ENCODE measurements at places on chromosomes 7 and 10.

GRCh38 chr10:488933-489215 lies 200.6 kb downstream of the DIP2C start:
- H3K27ac ChIP-seq = no peak overlapping the region
- H3K36me3 ChIP-seq = no peaks in the 10 kb centered on the region
- DNase-seq = no peak
- peaks cover 15% of the 10 kb centered on the region for H3K4me1 ChIP-seq
- no peak overlapping the region for H3K4me3 ChIP-seq
- H3K27me3 ChIP-seq = no peaks in the 10 kb centered on the region

- no peak overlapping the region for H3K27ac ChIP-seq
- no peak for DNase-seq
- H3K4me1 ChIP-seq = no peaks in the 10 kb centered on the region
- no peaks in the 10 kb centered on the region for H3K27me3 ChIP-seq
These were observed 108.7 kb upstream of the INSIG1 start for GRCh38 chr7:155188821-155189581.

DNA sequence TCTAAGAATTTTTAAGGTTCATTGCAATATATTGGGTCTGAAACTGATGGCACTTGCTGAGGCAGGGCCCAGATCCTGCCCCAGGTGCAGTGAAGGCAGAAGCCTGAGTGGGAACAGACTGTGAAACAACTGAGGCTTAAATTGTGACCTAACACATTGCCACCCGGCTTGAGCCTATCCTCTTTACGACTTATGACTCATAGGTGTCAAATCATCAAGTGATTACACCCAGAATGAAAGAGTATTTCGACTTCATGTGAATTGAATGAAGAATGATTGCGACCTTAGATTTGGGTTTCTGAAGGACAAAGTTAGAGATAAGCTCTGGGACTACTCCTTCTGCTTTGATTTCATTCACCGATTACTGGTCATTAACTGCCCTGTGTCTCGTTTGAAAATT lies 200.9 kb downstream of the CREB5 start:
- no peak for DNase-seq
- no peaks in the 10 kb centered on the region for H3K27me3 ChIP-seq
- H3K27ac ChIP-seq = no peak overlapping the region
- H3K36me3 ChIP-seq = no peaks in the 10 kb centered on the region
- no peak overlapping the region for H3K4me3 ChIP-seq

DNA sequence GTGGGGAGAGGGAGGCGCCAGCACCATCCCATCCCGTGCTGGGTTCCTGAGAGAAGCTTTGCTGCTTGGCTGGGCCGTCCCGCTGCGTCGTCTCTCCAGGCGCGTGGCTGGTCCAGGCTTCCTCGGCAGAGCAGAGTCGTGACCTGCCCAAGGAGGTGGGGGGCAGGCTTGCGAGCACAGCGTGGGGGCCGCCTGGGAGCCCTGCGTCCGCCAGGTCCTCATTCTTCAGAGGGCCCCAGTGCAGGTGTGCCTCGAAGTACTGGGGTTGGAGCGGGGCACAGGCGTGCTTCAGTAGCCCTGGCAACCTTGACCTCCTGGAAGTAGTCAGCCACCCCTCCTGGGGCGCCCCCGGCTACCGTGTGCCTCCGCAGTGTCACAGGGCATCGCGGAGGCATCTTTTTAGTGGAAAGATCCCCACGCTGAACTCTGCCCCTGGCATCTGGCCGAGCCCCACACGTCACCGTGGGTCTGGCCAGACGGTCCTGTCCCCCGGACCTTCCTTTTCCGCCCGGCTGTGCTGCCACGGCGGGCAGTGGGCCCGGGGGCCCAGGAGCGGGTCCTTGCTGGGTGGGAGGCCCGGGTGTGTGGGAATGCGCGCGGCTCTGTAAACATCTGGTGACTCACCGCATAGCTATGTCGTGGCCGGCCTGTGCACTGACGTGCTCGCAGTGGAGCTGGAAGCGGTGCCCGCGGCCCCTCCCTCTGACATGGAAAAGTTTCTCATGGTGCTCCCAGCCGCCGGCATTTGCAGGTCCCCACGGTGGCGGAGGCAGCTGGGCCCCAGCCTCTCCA lies 6.4 kb downstream of the MAFK start:
- peak overlapping the region; percentile 23 for H3K4me3 ChIP-seq
- peaks cover 17% of the 10 kb centered on the region for H3K4me1 ChIP-seq
- H3K36me3 ChIP-seq = no peaks in the 10 kb centered on the region
- H3K27ac ChIP-seq = peak overlapping the region; percentile 90

DNA sequence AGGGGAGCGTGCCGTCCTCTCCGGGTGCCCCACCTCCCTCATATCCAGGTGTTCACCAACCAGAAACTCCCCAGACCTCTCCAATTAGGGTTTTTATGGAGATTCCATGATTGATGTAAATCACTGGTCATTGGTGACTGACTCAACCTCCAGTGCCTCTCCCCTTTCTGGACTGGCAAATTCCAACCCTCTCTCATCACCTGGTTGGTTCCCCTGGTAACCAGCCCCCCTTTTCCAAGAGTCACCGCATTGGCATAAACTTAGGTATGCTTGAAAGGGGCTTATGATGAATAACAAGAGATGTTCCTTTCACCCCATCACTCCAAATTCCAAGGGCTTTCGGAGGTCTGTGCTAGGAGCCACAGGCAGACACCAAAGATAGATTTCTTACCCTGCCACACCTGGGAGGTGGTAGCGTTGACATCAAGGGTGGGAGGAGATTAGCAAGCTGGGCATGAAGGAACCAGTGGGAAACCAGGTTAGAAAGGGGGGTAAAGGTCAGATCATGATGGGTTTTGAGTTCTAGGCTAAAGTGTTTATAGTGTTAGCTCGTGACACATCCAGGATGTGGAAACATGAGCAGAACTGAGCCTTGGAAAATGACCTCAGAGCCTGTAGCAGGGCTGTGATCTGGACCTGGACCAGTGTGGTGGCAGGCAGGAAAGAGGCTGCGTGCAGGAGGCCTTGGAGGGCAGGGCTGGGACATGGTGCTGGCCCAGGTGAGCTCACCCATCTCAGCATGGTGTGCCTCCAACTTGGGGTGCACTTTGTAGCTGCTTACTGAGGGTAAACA lies 45.1 kb downstream of the CAMK1D start:
- DNase-seq = no peak
- H3K36me3 ChIP-seq = no peaks in the 10 kb centered on the region
- H3K4me1 ChIP-seq = no peaks in the 10 kb centered on the region
- H3K4me3 ChIP-seq = no peak overlapping the region

DNA sequence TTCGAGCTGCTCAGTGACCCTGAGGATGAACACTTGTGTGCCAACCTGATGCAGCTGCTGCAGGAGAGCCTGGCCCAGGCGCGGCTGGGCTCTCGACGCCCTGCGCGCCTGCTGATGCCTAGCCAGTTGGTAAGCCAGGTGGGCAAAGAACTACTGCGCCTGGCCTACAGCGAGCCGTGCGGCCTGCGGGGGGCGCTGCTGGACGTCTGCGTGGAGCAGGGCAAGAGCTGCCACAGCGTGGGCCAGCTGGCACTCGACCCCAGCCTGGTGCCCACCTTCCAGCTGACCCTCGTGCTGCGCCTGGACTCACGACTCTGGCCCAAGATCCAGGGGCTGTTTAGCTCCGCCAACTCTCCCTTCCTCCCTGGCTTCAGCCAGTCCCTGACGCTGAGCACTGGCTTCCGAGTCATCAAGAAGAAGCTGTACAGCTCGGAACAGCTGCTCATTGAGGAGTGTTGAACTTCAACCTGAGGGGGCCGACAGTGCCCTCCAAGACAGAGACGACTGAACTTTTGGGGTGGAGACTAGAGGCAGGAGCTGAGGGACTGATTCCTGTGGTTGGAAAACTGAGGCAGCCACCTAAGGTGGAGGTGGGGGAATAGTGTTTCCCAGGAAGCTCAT lies 1.1 kb downstream of the DDIT4 start:
- peaks cover 6% of the 10 kb centered on the region for H3K36me3 ChIP-seq
- peak; percentile 77 for DNase-seq
- H3K4me3 ChIP-seq = peak overlapping the region; percentile 98
- H3K27me3 ChIP-seq = no peaks in the 10 kb centered on the region

DNA sequence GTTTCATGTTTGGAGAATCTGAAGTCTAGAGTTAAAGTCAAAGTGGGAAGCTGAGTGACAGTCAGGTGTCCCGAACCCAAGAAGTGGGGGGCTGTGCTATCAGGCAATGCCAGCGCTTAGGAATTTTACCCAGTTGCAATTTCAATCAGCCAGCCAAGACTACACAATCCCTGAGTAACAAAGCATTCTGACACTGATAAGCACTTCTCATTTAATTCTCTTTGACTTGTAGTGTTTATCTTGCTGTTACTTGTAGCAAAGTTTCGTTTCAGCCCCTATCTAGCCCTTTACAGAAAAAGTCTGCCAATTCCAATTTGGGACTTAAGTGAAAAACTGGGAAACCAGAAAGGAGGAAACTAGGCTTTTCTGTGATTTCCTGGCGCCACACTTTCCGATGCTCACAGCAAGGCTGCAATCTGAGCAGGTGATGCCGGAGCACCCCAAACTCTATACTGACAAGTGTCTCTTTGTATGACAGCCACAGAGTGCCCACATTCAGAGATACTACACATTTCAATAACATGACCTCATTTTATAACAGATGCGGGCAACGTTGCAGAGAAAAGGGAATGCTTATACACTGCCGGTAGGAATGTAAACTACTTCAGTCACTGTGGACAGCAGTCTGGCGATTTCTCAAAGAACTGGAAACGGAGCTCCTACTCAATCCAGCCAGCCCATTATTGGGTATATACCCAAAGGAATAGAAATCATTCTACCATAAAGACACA lies 61.0 kb downstream of the ITIH5 start:
- H3K4me1 ChIP-seq = no peaks in the 10 kb centered on the region
- no peaks in the 10 kb centered on the region for H3K36me3 ChIP-seq
- no peak overlapping the region for H3K4me3 ChIP-seq
- no peak overlapping the region for H3K27ac ChIP-seq
- no peaks in the 10 kb centered on the region for H3K27me3 ChIP-seq

GRCh38 chr10:176677-177076 lies 41.4 kb downstream of the ZMYND11 start:
- H3K27ac ChIP-seq = no peak overlapping the region
- no peaks in the 10 kb centered on the region for H3K27me3 ChIP-seq
- H3K4me1 ChIP-seq = no peaks in the 10 kb centered on the region
- H3K4me3 ChIP-seq = no peak overlapping the region
- DNase-seq = no peak
- no peaks in the 10 kb centered on the region for H3K36me3 ChIP-seq

DNA sequence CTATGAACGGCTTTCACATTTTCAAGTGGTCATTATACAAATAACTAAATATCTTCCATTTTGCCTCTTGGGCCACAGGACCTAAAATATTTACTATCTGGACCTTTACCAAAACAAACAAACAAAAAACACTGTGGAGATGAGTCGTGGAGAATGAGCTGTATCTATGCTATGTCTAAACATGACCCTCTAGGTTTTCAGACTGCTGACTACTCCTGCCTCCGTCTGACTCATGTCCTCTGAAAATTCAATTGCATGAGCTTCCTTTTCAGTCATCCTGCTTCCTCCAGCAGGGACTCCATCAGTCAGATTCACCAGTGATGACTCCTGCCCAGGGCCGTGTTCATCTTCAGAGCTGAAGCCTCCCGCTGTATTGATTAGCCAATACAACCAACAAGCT lies 96.8 kb downstream of the COL28A1 start:
- H3K36me3 ChIP-seq = no peaks in the 10 kb centered on the region
- no peaks in the 10 kb centered on the region for H3K27me3 ChIP-seq
- H3K4me1 ChIP-seq = peaks cover 25% of the 10 kb centered on the region

GRCh38 chr7:107387573-107388219 lies 82.2 kb upstream of the GPR22 start:
- H3K4me3 ChIP-seq = no peak overlapping the region
- H3K36me3 ChIP-seq = no peaks in the 10 kb centered on the region
- no peaks in the 10 kb centered on the region for H3K27me3 ChIP-seq
- DNase-seq = peak; percentile 3

- DNase-seq = no peak
- no peaks in the 10 kb centered on the region for H3K27me3 ChIP-seq
- no peaks in the 10 kb centered on the region for H3K36me3 ChIP-seq
These were observed 409.8 kb upstream of the NPVF start for GRCh38 chr7:25638068-25638467.

- H3K27me3 ChIP-seq = no peaks in the 10 kb centered on the region
- H3K36me3 ChIP-seq = no peaks in the 10 kb centered on the region
- H3K27ac ChIP-seq = no peak overlapping the region
- H3K4me1 ChIP-seq = no peaks in the 10 kb centered on the region
- no peak overlapping the region for H3K4me3 ChIP-seq
These were observed 66.3 kb upstream of the RAB18 start for GRCh38 chr10:27437775-27438174.

GRCh38 chr10:61830846-61831273 lies 70.6 kb upstream of the ARID5B start:
- 0 out of 2 replicates have a peak, but pooled peaks cover under 1% of the 10 kb centered on the region for H3K4me1 ChIP-seq
- no peak for DNase-seq
- no peaks in the 10 kb centered on the region for H3K27me3 ChIP-seq
- H3K36me3 ChIP-seq = no peaks in the 10 kb centered on the region

GRCh38 chr7:56092789-56093531 lies at the start of gene PHKG1:
TSS of gene PHKG1 (minus strand) at chr7:56092952. CDS start at chr7:56088941, 4,011 bp downstream.
- H3K27ac ChIP-seq = no peak within 1 kb of the TSS
- H3K27me3 ChIP-seq = no peaks in the 10 kb centered on the region
- no peaks in the 10 kb centered on the region for H3K4me1 ChIP-seq
- no peak within 1 kb of the TSS for H3K4me3 ChIP-seq

DNA sequence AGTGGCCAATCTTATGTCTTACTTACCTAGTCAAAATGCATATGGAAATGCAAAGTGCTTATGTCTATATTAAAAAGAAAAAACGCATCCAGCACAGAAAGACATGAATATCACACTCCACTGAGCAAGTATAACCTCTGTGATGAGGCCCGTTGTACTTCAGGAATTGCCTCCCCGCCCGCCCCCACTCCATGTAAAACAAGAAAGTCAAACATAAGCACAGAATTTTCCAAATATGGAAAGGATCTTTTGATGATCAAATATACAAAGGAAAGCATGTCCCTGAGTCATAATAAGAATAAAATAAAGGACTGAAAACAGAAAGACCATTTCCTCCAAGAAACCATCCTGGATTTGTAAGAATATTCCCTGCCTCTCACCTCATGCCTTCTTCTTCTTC lies 229.1 kb downstream of the BAMBI start:
- no peak overlapping the region for H3K27ac ChIP-seq
- H3K4me1 ChIP-seq = no peaks in the 10 kb centered on the region
- no peak overlapping the region for H3K4me3 ChIP-seq
- H3K27me3 ChIP-seq = no peaks in the 10 kb centered on the region

DNA sequence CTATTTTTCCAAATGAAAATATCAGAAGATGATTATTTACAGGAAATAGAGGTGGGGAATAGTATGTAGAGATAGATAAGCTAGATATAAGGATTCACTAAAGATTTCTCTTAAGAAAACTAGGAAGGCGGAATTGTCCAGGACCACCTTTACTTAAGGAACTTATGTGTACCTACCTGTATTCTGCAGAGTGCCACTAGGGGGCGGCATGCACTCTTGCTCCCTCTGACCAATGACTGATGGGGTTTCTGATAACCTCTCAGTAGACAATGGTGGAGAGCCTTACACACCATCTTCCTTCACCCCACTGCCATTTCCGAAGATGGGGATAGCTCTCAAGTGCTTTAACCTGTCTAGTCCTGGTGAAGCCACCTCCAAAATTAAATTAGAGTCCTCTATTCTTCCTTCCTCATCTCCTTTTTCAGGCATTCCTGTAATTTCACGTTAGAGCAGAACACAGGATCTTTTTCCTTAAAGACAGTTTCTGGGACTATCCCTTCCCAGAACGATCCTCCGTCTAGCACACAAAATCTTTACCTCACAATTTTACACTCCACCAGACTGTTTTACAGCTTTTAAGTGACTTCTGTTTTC lies 453.1 kb downstream of the SORCS1 start:
- no peaks in the 10 kb centered on the region for H3K36me3 ChIP-seq
- DNase-seq = peak; percentile 82
- H3K27me3 ChIP-seq = no peaks in the 10 kb centered on the region
- no peak overlapping the region for H3K27ac ChIP-seq
- peaks cover 22% of the 10 kb centered on the region for H3K4me1 ChIP-seq

Measured in GM23338 (cell line).